Kidney tubule cell (primary cell): ENCODE measurements at places on chromosomes 1 and 21.
A peak's percentile ranks its signal among the peaks of the same experiment; 100 is the strongest.

GRCh38 chr1:87549738-87550137 is 221.1 kb downstream of the LMO4 start:
- no peak for DNase-seq

GRCh38 chr1:75203415-75204277 is 69.5 kb downstream of the LHX8 start:
- peak; percentile 54 for DNase-seq

- DNase-seq = no peak
Measured at GRCh38 chr1:197391303-197392226, 123.5 kb downstream of the CRB1 start.

- DNase-seq = no peak
Measured at GRCh38 chr1:53406551-53407235, 52.5 kb upstream of the DMRTB1 start.
